ENCODE measurements at places on chromosomes 12 and 14.

GRCh38 chr12:132475304-132476037, 14.5 kb upstream of the FBRSL1 start:
- DNase-seq, result no peak

DNA sequence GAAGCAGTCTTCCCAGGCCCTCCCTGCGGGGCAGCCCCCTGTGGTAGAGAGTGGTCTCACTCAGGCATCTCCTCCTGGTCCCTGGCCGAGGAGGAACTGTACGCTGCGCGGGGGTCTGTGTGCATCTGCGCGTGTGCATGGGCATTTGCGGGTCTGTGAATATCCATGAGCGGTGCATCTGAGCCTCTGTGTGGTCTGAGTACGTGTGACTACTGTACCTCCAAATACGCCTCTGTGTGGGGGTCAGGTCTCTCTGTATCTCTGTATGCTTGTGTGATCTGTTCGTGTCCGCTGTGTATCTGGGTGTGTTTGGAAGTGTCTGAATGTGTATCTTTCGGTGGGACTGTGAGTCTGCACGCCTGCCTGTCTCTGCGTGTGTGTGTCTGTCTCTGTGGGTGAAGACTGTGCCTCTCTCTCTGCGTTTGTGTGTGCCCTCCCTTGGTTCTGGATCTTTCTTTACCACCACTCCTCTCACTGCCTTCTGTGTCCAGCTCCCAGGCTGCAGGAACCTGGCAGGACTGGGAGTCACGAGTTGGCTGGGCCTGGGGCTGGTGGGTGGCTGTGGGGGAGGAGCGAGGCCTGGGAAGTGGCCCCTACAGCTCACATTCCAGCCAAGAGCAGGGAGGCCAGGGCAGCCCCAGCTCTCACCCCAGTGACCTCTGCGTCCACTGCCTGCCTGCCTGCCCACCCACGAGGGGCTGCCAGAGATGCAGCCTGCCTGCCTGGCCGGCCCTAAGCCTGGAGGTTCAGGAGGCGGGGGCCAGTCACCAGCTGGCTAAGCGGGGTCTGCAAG, 1.1 kb upstream of the PGF start:
- DNase-seq, result no peak

DNA sequence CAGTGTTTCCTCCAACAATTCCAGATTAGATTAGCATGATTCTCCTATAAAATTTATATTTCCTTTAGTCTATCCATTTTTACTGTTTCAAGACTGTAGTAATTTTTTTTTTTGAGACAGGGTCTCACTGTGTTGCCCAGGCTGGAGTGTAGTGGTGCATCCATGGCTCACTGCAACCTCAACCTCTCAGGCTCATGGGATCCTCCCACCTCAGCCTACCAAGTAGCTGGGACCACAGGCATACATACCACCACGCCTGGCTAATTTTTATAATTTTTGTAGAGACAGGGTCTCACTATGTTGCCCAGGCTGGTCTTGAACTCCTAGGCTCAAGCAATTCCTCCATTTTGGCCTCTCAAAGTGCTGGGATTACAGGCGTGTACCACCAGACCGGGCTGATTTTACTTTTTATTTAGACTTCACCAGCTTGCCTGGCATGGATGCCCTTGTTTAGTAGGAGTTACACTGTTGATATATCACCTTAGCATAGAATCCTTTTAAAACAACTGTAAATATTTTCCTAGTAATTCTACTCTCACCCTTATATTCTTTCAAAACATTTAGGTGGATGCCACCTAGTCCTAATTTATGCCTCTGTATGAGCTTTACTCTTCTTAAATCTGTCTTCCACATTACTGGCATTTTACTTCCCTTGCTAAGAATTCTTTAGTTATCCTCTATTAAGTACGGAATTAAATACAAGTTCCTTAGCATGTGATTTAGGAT, 55.8 kb upstream of the LIMA1 start:
- no peak for DNase-seq

DNA sequence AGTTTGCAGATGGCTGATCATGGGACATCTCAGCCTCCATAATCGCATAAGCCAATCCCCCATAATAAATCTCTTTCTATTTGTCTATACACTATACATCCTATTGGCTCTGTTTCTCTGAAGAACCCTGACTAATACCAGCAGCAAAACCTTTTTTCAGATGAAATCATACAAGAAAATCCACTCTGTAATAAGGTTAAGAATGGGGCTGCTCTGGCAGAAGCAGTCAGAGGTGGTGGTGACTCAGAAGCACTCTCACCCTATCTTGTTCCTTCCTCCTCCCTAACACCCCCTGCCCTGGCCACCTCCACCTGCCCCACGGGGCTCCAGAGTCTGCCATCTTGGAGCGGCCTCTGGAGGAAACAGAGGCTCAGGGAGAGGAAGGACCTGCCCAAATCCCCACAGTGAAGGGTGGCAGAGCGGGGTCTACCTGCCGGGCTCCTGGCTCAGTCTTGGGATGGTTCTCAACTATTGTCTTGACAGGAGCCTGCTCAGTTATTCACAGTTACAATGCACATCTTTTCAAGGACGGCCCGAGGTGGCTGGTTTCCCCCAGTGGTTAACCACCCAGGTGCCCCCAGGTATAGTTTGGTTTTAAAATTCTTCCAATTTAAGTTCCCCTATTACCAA, 109.3 kb upstream of the EVL start:
- DNase-seq, result no peak

DNA sequence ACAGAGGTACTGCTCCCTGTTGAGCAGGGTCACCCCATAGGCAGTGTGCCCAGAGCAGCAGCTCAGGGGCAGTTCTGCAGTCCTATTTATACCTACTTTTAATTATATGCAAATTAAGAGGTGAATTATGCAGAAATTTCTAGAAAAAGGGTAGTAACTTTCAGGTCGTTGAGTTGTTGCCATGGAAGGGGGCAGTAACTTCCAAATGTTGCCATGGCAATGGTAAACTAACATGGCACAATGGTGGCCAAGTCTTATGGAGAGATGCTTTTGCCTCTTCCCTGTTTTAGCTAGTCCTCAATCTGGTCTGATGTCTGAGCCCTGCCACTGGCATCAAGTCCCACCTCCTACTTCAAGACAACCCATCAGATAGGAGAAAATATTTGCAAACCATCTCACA, 30.4 kb upstream of the P2RX7 start:
- no peak for DNase-seq

All from epithelial cell of prostate (primary cell).